Lower leg skin (tissue), 4 donors: ENCODE measurements at places on chromosomes 5 and 9. TPM values are rescaled to one million over a fixed set of nuclear protein-coding genes. Genes with fewer than 3 reads are reported as not detected.

DNA sequence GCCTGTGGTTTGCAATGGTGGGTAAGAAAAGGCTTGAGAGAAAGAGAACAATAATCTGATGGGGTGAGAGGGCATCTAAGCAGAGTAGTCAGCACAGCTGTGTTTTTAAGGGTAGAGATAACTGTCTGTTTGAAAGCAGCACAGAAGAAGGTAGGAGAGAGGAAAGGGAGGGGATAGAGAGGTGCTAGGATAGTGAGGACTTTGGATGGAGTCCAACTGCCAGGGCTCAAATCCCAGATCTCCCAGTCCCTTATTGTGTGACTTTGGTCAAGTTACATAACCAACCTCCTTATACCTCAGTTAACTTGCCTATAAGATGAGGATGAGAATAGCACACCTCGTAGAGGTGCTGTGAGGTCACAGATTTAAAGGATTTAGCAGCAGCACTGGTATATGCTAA is 55.6 kb downstream of the GPR21 start:
- DNase-seq, result no peak

DNA sequence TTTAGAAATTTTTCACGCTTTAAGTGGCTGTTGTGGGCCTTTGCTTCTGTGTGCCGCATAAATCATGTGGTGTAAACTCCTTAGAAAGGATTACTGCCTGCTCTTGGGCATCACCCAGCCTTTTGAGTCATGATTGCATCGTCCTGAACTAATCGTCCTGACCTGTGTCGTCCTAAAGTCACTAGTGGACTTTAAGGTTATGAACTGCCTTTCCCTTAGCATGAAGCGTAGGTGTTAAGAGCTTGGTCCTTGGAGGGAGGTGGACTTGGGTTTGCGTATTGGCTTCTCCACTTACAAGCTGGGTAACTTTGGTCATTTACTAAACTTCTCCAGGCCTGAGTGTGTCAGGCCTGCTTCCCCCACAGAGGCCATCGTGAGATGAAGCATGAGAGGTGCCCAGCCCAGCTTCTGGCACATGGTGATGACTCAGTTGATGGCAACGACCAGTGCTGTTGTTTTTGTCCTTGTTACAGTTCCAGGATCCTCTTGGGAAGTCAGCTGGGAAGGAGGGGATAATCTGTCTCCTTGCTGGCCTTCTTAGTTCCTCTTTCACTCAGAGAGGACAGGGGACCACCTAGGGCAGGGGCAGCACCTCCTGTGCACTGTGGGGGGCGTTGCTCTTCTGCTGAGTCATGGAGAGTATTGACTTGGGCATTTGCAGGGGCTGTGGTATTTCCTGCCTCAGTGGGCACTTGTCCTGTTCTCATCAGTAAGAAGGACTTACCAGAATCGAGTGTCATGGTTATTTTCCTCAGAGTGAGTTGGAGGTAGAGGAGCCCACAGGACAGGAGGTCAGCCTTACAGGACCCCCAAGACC is 54.2 kb upstream of the NCS1 start:
- no peak for DNase-seq

LCN9 gene
- total RNA-seq, result not detected

DND1 gene
- 0.49 TPM for total RNA-seq

DNA sequence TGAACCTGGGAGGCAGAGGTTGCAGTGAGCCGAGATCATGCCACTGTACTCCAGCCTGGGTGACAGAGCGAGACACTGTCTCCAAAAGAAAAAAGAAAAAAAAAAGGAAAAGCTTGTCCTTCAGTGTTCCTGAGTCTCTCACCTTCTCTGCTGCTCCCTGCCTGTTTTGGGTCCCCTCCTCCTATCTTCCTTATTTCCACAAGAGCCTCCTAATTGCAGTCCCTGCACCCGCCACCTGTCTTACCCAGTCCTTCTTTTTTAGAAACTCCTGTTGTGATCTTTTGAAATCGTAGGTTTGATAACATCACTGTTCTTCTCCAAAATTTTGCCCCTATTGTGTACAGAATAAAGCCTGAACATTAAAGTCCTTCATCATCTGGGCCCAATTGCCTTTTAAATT is 234.9 kb downstream of the SH3GL2 start:
- no peak for DNase-seq

GRCh38 chr9:11892401-11892800 is 800.8 kb upstream of the TYRP1 start:
- DNase-seq, result no peak

- DNase-seq, result no peak
These were observed 90.3 kb downstream of the BARX1 start for GRCh38 chr9:93864840-93865239.

GPX8 gene
- total RNA-seq, result 1.6 TPM

DNA sequence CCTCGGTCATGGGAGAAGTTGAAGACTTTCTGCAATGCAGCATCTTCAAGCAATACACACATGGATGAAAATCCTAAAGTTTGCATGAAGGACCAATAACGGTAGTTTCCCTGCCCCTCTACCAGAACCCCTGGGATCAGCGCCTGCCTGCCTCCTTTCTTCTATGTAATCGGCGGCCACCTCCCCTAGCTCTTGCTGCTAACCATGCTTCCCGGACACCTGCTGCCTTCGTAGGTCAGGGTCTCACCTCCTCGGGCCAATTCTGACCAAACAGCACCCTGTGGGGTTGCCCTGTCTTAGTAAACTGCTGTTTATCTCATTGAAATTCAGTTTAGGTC is 388 bp upstream of the MED10 start:
- no peak for DNase-seq

- no peak for DNase-seq
These were observed 457 bp upstream of the CDH18 start for GRCh38 chr5:19988457-19988856.

DNA sequence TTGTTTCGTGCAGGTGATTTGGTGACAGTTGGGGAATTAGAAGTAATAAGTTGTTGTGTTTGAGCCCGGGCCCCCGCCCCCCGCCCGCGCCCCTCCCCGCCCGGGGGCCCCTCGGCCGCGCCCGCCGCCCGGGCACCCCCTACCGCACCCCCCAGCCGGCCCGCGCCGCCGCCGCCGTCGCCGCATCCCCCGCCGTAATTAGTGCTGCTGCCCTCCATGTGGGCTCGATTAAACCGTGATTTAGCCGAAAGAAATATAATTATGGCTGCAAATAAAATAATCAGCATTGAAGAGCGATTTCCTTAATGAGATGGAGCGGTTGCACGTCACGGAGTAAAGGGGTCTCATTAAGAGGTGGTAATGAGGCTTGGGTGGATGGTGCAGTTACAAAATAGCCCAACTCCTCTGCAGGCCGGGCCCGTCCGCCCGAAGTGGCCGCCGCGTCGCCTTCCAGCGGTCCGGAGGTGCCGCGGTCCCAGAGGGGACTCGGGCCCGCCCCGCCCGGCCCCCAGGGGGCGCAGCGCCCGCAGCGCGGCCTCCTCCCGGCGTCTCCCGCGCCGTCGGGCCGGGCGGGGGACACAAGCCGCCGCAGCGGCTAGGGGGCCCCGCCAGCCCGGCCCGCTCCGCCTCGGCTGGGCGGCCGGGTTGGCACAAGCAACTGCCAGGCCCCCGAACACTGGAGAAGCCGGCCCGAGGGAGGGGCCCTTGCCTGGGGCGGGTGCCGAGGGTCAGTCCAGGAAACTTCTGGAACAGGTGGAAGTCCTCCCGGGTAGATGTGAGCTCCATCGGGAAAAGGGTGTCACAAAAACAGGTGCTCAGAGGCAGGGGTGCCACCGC is 6.9 kb upstream of the OTP start:
- no peak for DNase-seq

- no peak for DNase-seq
These were observed 116.7 kb downstream of the GOLPH3 start for GRCh38 chr5:32057187-32058096.
